ENCODE measurements at places on chromosomes 1 and 21. TPM values are rescaled to one million over a fixed set of nuclear protein-coding genes. Genes with fewer than 3 reads are reported as not detected.

DNA sequence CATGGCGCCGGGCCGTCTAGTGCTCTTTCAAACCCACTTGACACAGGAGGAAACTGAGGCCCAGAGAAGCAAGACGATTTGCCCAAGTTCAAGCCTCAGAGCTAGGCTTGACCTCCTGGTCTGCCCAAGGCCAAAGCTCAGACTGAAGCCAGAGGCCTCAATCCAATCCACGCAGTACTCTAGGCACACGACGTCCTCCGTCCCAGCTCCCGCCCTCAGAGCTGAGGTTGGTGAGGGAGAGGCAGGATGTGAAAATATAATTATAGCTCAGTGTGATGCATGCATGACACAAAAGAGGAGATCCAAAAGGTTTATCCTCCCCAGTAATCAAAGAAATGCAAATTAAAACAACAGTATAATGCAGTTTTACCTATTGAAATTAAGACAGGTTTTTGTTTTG is 15.5 kb upstream of the ADGRB2 start:
- H3K4me1 ChIP-seq = no peaks in the 10 kb centered on the region
- no peaks in the 10 kb centered on the region for H3K27me3 ChIP-seq
- H3K27ac ChIP-seq = no peak overlapping the region
- no peak for DNase-seq
- no peaks in the 10 kb centered on the region for H3K36me3 ChIP-seq

Gene ZNF687
- 34.3 TPM for total RNA-seq

DNA sequence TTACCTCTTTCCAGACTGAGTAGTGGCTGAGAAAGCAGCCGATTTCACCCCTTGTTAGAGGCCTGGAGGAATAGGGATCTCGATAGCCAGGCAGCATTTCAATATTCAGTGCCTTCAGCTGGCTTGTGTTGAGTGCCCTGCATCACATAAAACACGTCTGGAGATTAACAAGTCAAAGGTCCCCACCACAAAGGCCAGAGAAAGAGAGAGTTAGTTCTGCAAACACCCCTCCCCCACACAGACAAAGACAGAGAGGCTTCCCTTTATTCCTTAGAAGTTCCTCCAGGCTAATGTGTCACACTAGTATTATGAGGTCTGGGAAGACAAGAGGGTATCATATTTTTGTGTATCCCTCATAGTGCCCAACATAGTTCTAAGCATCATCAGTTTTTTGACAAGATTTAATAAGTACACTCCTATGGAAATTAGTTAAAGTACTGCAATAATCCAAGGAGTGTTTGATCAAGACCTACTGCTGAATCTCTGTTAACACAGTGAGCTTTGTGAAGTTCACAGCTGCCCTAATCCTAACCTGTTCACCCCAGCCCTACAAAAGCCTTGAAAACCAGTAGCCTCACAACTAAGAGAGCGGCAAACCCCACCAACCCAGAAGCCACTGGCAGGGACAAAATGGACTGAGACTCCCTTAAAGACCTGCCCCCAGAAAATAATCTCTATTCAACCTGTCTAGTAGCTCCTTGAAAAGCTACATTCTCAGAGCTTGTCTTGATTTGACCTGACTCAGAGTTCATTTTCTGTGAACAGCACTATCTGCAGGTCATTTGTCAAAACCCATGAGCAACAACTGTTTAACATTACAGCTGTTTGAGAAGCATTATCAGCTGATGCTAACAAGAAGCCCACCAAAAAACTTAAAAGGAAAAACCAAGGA is 91.9 kb downstream of the COLGALT2 start:
- H3K27me3 ChIP-seq = no peaks in the 10 kb centered on the region
- H3K27ac ChIP-seq = no peak overlapping the region
- no peak overlapping the region for H3K4me3 ChIP-seq

DNA sequence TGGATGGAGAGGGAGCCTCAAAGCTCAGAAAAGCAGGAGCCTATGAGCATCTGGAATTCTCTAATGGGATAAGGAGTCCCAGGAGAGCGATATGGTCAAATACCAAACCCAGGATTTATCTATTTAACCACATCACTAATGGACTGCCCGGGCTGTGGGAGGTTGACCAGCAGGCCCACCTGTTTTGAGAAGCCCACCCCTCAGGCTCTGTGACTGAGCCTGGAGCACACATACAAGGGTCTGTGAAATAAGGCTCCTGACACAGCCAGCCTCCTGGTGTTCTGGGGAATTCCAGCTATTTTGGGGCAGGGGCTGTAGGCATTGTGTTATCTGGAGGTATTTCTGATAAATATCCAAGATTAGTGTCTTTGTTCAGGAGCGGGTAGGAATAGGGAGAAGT is 132.0 kb upstream of the C1orf21 start:
- H3K36me3 ChIP-seq = no peaks in the 10 kb centered on the region
- H3K27me3 ChIP-seq = 0 out of 2 replicates have a peak, but pooled peaks cover 8% of the 10 kb centered on the region
- no peak overlapping the region for H3K27ac ChIP-seq

Gene CRABP2
- total RNA-seq = 209 TPM

GRCh38 chr1:64121766-64122385 is 81.5 kb upstream of the UBE2U start:
- H3K36me3 ChIP-seq = no peaks in the 10 kb centered on the region
- no peak for DNase-seq
- no peaks in the 10 kb centered on the region for H3K27me3 ChIP-seq
- H3K4me1 ChIP-seq = no peaks in the 10 kb centered on the region
- no peak overlapping the region for H3K27ac ChIP-seq

- no peaks in the 10 kb centered on the region for H3K4me1 ChIP-seq
- H3K4me3 ChIP-seq = no peak overlapping the region
- H3K27me3 ChIP-seq = peaks cover 33% of the 10 kb centered on the region
- no peak overlapping the region for H3K27ac ChIP-seq
- no peak for DNase-seq
Measured at GRCh38 chr1:176896216-176896615, 268.3 kb downstream of the ASTN1 start.

DNA sequence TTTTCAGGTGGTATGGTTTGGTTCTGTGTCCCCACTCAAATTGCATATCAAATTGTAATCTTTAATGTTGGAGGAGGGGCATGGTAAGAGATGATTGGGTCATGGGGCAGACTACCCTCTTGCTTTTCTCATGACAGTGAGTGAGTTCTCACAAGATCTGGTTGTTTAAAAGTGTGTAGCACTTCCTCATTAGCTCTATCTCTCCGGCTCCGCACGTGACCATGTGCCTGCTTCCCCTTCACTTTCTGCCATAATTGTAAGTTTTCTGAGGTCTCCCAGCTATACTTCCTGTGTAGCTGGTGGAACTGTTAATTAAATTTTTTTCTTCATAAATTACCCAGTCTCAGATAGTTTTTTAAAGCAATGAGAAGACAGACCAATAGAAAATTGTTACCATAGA is 843.2 kb downstream of the AMY1C start:
- H3K27me3 ChIP-seq = no peaks in the 10 kb centered on the region
- no peaks in the 10 kb centered on the region for H3K4me1 ChIP-seq
- H3K36me3 ChIP-seq = no peaks in the 10 kb centered on the region
- no peak overlapping the region for H3K4me3 ChIP-seq
- DNase-seq = no peak

Gene FAM177B
- total RNA-seq = not detected

DNA sequence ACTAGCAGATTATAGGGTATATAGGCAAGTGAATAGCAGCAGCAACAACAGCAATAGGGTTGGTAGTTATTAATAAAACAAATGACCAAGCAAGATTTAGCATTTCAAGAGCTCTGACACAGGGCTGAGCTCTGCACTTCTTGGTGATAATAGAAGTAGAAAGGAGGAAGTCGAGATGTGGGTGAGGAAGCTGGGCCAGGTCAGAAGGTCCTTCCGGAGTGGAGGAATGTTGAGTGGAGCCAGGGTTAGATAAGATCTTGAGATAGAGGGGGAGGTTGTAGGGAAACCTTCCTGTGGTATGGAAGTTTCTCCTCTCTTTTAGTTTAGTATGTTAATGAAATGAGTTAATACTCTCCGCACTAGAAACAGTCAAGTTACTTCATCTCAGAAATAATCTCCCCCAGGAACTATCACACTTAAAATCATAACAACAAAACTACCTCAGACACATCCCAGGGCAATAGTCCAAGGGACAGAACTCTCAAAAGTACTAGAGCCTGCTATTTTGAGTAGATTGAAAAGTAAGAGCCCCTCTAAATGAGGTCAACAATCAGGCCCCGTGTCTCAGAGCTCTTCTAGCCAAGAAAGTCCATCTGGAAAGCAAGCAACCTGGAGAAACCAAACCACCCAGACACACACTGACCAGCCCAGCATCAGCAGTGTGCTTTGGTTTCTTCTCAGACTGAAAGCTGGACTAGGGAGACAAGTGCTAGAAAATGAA is 45.4 kb upstream of the ATP1B1 start:
- H3K4me1 ChIP-seq = no peaks in the 10 kb centered on the region
- H3K36me3 ChIP-seq = no peaks in the 10 kb centered on the region
- DNase-seq = no peak
- H3K4me3 ChIP-seq = no peak overlapping the region

Gene CBR3
- 1.7 TPM for total RNA-seq

Gene SLAMF7
- total RNA-seq = 0.34 TPM

- peak; percentile 13 for DNase-seq
- no peaks in the 10 kb centered on the region for H3K27me3 ChIP-seq
- peaks cover 38% of the 10 kb centered on the region for H3K36me3 ChIP-seq
- H3K27ac ChIP-seq = no peak overlapping the region
- H3K4me3 ChIP-seq = no peak overlapping the region
Measured at GRCh38 chr1:6547301-6547700, 7.0 kb downstream of the NOL9 start.

Gene MYBPH
- 0.22 TPM for total RNA-seq

- H3K27me3 ChIP-seq = no peaks in the 10 kb centered on the region
- H3K27ac ChIP-seq = no peak overlapping the region
- no peak overlapping the region for H3K4me3 ChIP-seq
- no peak for DNase-seq
- no peaks in the 10 kb centered on the region for H3K36me3 ChIP-seq
Measured at GRCh38 chr1:164695956-164696665, 137.1 kb downstream of the PBX1 start.

DNA sequence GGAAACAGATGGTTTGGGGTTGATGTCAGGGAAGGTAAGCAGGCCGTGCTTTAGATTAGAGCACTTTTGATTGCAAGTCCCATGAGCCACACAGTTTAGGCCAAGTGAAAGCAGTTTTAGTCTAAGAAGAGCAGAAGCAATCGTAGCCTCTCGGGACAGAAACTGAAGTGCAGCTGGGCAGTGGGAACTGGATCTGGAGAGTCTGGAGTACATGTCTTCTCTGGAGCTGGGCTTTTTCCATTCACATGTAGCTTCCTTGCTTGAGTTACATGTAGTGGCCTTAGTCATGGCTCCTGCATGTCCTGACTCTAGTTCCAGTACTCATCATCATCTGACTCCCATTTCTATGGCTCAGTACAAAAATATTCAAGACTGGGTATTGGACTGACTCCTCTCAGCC is 16.7 kb downstream of the CAMTA1 start:
- no peaks in the 10 kb centered on the region for H3K4me1 ChIP-seq
- H3K4me3 ChIP-seq = no peak overlapping the region
- H3K36me3 ChIP-seq = no peaks in the 10 kb centered on the region
- DNase-seq = no peak
- H3K27ac ChIP-seq = no peak overlapping the region

Gene CD160
- total RNA-seq = not detected

DNA sequence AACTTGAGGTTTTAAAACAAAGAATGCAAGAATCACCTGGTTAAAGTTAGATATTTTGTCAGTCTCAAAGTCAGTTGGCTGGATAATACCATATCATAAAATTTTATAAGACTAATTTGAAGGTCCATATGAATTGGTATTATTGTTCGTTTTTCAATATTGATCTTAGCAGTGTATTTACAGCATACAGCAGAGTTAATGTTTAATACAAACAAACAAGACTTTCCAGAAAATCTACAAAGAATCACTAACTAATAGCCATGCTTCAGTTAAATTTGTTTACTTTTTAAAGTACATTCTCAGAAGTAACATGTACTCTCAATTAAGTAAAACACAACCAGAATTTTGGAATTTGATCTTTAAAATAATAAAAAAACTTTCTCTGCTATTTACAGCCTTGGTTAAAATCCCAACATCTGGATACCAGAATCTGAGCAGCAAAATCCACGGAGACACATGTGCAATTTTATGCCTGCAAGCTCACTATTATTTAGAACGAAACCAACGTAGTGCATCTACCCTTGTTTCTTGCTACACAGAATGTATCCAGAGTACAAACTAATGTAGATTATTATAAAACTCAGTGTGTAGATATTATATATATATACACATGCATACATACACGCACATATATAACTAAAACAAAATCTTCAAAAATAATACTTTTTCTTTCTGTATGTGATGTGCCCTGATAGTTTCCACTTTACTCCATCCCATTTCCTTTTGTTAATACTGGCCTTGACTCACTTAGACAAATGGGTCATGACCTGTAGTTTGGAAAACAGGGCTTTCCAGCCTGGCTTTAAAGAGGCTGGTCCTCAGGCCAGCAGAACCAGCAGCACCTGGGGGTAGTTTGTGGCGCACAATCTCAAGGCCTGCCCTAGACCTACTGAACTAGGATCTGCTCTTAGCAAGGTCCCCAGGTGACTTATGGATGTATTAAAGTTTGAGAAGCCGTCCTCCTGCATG is 63.6 kb upstream of the ERG start:
- H3K36me3 ChIP-seq = no peaks in the 10 kb centered on the region
- no peak overlapping the region for H3K4me3 ChIP-seq
- H3K4me1 ChIP-seq = no peaks in the 10 kb centered on the region
- peaks cover 32% of the 10 kb centered on the region for H3K27me3 ChIP-seq

DNA sequence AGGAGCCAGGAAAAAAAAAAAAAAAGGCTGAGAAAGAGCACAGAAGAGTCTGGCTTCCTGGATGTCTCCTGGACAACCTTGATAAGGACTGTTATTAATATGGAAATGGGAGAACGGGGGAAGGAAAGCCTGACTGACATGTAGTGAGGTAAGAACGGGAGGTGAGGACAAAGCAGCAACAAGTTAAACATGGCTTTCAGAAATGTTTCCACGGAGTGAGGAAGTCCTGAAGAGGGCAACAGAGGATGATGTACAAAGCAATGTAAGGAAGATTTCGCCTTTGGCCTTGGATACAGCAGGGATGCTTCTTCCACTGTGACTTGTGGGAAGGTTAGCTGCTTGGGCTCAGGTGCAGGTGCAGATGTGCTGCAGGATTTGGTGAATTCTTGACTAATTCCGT is 11.9 kb upstream of the NIBAN1 start:
- no peaks in the 10 kb centered on the region for H3K36me3 ChIP-seq
- no peaks in the 10 kb centered on the region for H3K27me3 ChIP-seq

Gene MYCL
- 10.0 TPM for total RNA-seq

Gene LCE3E
- not detected for total RNA-seq

- no peak overlapping the region for H3K4me3 ChIP-seq
- DNase-seq = no peak
- no peaks in the 10 kb centered on the region for H3K36me3 ChIP-seq
- no peaks in the 10 kb centered on the region for H3K4me1 ChIP-seq
Measured at GRCh38 chr1:199403531-199404116, 623.9 kb upstream of the NR5A2 start.

Gene SLC5A3
- total RNA-seq = 11.8 TPM

DNA sequence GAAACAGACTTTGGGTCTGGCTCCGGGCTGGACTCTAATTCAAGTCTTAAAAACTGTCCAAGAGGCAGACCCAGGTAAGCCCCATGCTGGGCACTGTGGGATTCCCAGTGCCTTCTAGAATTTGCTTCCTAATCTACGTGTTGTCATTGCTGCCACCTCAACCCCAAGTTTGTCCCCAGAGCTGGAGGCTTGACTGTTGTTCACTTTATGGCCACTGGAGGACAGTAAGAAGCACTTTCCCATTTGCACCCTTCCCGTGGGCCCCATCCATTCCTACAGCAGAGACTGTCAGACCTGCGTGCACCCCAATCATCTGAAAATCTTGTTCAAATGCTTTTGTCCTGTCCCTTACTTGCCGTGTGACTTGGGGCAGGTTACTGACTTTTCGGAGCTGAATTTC is 29.4 kb upstream of the VASH2 start:
- no peak for DNase-seq
- H3K4me3 ChIP-seq = no peak overlapping the region
- H3K4me1 ChIP-seq = no peaks in the 10 kb centered on the region
- no peaks in the 10 kb centered on the region for H3K36me3 ChIP-seq

Gene RGS8
- not detected for total RNA-seq

Measured in HCT116 (cell line).